ENCODE measurements at places on chromosomes 12 and 14. TPM values are rescaled to one million over a fixed set of nuclear protein-coding genes. Genes with fewer than 3 reads are reported as not detected.

DNA sequence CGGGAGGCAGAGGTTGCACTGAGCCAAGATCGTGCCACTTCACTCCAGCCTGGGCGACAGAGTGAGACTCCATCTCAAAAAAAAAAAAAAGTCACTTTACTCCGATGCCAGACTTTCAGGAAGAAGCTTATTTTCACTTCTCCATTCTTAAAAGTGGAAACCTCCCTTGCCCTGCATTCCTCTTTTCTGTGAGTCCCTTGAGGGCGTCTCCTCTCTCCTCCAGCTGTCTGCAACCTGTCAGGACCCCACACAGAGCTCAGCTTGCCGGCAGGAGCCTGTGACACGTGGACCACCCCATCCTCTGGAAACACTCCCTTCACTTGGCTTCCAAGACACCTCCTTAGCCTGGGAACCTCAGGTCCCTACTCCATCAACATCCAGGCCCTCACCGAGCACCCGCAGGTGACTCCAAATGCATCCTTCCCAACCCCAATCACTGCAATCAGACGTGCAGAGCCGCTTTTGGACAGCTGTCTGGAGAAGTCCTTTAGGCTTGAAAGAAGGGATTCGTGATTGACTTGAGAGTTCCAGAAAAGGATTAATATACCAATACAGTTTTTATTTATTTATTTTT, 34.3 kb downstream of the SLC15A4 start:
- H3K4me1 ChIP-seq: peaks cover 10% of the 10 kb centered on the region
- no peak overlapping the region for H3K4me3 ChIP-seq
- H3K36me3 ChIP-seq: peaks cover 38% of the 10 kb centered on the region
- H3K27me3 ChIP-seq: no peaks in the 10 kb centered on the region
- DNase-seq: no peak
- H3K27ac ChIP-seq: no peak overlapping the region

DNA sequence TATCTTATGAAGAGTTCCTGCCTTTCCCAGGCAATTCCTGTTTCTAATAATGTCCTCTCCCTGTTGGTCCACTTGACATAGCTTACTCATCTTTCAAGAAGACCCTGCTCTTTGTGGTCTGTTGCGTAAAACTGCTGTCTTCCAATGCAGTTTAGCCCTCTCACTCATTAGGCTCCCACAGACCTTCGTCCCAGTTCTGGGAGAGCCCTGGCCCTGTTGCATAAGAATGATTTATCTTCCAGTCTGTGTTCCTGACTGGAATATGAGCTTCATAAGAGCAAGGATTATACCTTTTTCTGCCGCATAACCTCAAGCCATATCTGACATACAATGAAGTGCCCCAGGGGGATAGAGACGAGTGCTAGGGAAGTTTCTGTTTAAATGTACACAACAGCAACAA, 365.9 kb upstream of the NOVA1 start:
- no peak overlapping the region for H3K27ac ChIP-seq
- H3K4me1 ChIP-seq: no peaks in the 10 kb centered on the region
- no peaks in the 10 kb centered on the region for H3K36me3 ChIP-seq
- H3K4me3 ChIP-seq: no peak overlapping the region
- DNase-seq: no peak

- peaks cover 11% of the 10 kb centered on the region for H3K4me1 ChIP-seq
- H3K36me3 ChIP-seq: no peaks in the 10 kb centered on the region
- H3K4me3 ChIP-seq: no peak overlapping the region
- DNase-seq: peak; percentile 76
- H3K27me3 ChIP-seq: no peaks in the 10 kb centered on the region
These were observed 49.0 kb downstream of the BORCS5 start for GRCh38 chr12:12405882-12406281.

DNA sequence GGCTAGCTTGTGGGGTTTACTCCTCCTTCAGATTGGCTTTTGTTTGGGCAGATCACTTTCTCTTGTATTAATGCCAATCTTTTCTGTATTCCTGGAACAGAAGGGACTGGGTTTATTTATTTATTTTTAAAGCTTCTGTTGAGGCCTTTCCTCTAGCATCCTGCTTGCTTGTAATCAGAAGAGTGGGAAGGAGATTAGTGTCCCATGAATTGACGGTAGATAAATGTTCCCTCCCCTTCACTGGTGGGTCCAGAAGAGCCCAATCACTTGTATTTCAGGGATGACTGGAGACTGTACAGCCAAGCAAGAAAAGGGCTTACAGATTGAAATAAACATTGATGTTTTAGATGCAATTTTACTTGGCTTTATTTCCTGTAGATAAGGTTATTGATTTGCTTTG, 71.0 kb downstream of the LIN52 start:
- H3K27me3 ChIP-seq: no peaks in the 10 kb centered on the region
- H3K4me3 ChIP-seq: no peak overlapping the region
- H3K27ac ChIP-seq: no peak overlapping the region
- H3K4me1 ChIP-seq: no peaks in the 10 kb centered on the region
- no peak for DNase-seq

DNA sequence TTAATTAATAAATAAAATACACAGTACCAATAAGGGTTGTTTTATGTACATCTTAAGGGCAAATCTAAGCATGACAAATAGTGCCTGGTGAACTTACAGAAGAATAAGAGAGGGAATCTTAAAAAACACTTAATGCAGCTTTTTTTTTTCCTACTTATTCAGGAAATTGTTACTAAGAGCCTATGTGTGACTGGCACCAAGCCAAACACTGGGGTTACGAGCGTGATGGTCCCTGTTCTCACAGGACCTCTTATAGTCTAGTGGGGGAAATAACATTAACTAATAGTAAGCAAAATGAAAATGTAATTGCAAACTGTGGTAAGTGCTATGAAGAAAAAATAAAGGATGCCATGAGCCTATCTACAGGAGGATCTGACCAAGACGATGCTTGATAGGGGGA, 53.6 kb downstream of the RTN1 start:
- H3K4me1 ChIP-seq: no peaks in the 10 kb centered on the region
- H3K27me3 ChIP-seq: no peaks in the 10 kb centered on the region
- no peak for DNase-seq
- no peak overlapping the region for H3K27ac ChIP-seq

DNA sequence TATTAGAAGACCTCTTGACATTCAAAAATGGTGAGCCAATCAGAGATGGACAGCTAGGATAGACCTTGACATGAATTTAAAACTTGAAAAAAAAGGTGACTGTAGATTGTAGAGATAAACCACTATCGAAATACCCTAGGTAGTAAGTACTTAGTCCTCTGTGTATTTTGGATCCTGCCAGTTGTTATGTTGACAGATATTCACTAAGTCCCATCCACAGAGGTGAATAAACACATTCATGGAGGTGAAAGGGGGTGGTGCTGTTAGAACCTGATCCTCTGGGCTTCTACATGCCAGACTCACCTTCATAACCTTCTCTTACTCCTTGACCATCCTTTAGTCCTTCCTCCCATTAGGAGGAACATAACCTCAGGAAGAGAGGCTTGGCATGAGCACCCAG, 72.3 kb downstream of the OTX2 start:
- H3K27me3 ChIP-seq: no peaks in the 10 kb centered on the region
- H3K4me3 ChIP-seq: no peak overlapping the region
- no peak overlapping the region for H3K27ac ChIP-seq
- no peaks in the 10 kb centered on the region for H3K36me3 ChIP-seq
- H3K4me1 ChIP-seq: no peaks in the 10 kb centered on the region

- H3K4me3 ChIP-seq: no peak overlapping the region
- no peaks in the 10 kb centered on the region for H3K36me3 ChIP-seq
- no peak for DNase-seq
- no peaks in the 10 kb centered on the region for H3K4me1 ChIP-seq
- no peak overlapping the region for H3K27ac ChIP-seq
These were observed 76.6 kb downstream of the SINHCAF start for GRCh38 chr12:31249356-31249755.

The APOF gene
- not detected for total RNA-seq

The CORO1C gene
- 307 TPM for total RNA-seq

The GTF2A1 gene
- 26.1 TPM for total RNA-seq

The LTB4R gene
- 14.1 TPM for total RNA-seq

Data from lower lobe of right lung (tissue), 2 donors.